ENCODE measurements at places on chromosomes 1 and 21.

DNA sequence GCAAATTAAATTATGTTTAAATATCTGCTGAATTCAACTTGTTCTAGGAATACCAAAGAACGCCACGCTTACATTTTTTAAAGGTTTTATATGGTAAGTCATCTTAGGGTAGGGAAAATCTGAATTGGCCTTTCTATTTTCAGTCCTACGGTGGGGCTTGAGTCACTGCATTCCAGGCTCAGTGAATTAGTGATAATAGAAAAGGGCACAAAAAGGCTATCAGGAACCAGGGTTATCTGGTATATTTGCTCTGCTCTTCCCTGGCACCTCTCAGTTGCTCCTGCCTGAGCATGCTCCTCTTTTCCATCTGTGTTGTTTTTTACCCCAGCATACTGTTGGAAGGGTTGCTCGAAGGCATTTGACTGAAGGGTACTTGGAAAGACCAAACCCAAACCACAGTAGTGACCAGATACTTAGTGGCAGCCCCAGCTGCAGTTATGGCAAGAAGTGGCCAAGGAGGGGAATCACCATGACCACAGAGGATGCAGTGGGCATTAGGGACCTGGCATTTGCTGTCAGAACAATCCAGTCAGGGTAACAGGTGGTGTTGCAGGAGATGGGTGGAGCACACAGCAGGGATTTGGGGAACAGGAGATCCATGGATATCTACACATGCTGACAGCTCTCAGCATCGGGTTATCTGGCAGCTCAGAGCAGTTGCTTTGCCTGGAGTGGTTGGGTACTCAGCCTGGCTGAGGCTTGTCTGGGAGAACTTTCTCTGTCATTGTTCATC lies 2.3 kb downstream of the OVAAL start:
- DNase-seq, result peak; percentile 45

GRCh38 chr1:156388174-156389137 lies 19.4 kb downstream of the RHBG start:
- no peak for DNase-seq

- DNase-seq, result no peak
Observed at GRCh38 chr1:5827516-5827915, 164.7 kb downstream of the NPHP4 start.

GRCh38 chr1:66576645-66577044 lies 42.7 kb downstream of the SGIP1 start:
- DNase-seq, result no peak

GRCh38 chr1:201016211-201016651 lies 7.3 kb downstream of the KIF21B start:
- DNase-seq, result peak; percentile 12

Data from AG10803 (cell line).